CD4-positive, alpha-beta memory T cell (primary cell): ENCODE measurements at places on chromosomes 12 and 14. TPM values are rescaled to one million over a fixed set of nuclear protein-coding genes. Genes with fewer than 3 reads are reported as not detected.
A peak's percentile ranks its signal among the peaks of the same experiment; 100 is the strongest.

The KLRD1 gene
- 0.64 TPM for total RNA-seq

The PLBD2 gene
- 15.6 TPM for total RNA-seq

The TMEM179 gene
- total RNA-seq = not detected

The CIDEB gene
- 22.3 TPM for total RNA-seq

The PLEKHG7 gene
- total RNA-seq = not detected

The KCNJ8 gene
- total RNA-seq = not detected

The MYG1 gene
- 50.8 TPM for total RNA-seq

The HOXC4 gene
- total RNA-seq = not detected

The CLEC9A gene
- not detected for total RNA-seq

The STON2 gene
- total RNA-seq = not detected

The P2RX7 gene
- total RNA-seq = 7.3 TPM

- no peak overlapping the region for H3K4me3 ChIP-seq
- H3K4me1 ChIP-seq = no peaks in the 10 kb centered on the region
- H3K36me3 ChIP-seq = no peaks in the 10 kb centered on the region
- H3K27ac ChIP-seq = no peak overlapping the region
These were observed 410.0 kb downstream of the SYT1 start for GRCh38 chr12:79274501-79275064.

GRCh38 chr14:52338051-52338681 lies 24.1 kb downstream of the PTGER2 start:
- peaks cover 9% of the 10 kb centered on the region for H3K4me1 ChIP-seq
- H3K36me3 ChIP-seq = no peaks in the 10 kb centered on the region
- DNase-seq = no peak
- no peak overlapping the region for H3K4me3 ChIP-seq
- H3K27ac ChIP-seq = no peak overlapping the region

- peak; percentile 42 for DNase-seq
- H3K4me1 ChIP-seq = peaks cover 54% of the 10 kb centered on the region
- H3K4me3 ChIP-seq = peak overlapping the region; percentile 49
- H3K36me3 ChIP-seq = no peaks in the 10 kb centered on the region
- H3K27me3 ChIP-seq = no peaks in the 10 kb centered on the region
These were observed 677 bp downstream of the C12orf75 start for GRCh38 chr12:105330931-105331804.

GRCh38 chr14:57464008-57464730 lies 29.5 kb downstream of the CCDC198 start:
- no peaks in the 10 kb centered on the region for H3K36me3 ChIP-seq
- H3K4me3 ChIP-seq = no peak overlapping the region
- H3K27me3 ChIP-seq = no peaks in the 10 kb centered on the region
- no peaks in the 10 kb centered on the region for H3K4me1 ChIP-seq

DNA sequence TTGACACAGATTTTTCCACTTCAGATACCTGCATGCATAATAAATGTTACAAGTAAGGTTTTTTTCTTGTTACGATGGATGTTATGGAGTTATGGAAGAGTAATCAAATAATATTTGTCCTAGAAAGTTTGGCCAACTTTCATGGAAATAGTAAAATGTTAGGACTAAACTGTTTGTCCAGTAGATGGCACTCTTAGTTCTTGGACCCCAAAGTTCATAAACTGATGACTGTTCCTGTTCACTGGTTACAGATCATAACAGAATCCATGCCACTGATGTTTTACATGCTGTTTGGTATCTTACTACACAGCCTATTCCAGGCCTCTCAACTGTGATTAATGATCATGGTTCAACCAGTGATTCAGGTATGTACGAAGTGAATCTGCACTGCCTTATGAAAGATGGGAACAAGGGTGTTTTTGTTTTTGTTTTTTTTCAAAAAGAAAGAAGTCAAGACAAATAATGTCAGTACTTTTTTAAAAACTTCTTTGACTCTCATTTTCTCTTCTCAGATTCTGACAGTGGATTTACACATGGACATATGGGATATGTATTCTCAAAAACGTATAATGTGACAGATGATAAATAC lies 48.8 kb upstream of the SLCO1C1 start:
- no peaks in the 10 kb centered on the region for H3K4me1 ChIP-seq
- no peak overlapping the region for H3K27ac ChIP-seq
- H3K4me3 ChIP-seq = no peak overlapping the region

DNA sequence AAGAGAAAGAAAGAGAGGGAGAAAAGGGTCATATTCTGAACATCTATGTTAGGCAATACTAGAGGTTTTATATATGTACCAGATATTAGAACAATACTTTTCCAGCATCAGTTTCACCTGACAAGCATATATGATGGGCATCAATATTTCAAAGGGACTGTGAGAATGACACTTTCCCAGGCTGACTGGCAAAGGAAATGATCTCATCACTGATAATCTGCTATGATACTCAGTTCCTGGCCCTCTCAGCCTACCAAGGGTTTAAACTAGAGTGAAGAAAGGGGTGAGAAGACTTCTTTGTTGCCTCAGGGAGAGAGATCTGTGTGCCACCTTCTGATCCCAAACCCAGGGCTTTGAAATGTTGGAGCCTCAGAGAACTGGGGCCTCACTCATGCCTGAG lies 183.5 kb downstream of the TTC8 start:
- no peaks in the 10 kb centered on the region for H3K4me1 ChIP-seq
- no peak overlapping the region for H3K27ac ChIP-seq
- no peaks in the 10 kb centered on the region for H3K36me3 ChIP-seq
- H3K4me3 ChIP-seq = no peak overlapping the region
- DNase-seq = no peak

DNA sequence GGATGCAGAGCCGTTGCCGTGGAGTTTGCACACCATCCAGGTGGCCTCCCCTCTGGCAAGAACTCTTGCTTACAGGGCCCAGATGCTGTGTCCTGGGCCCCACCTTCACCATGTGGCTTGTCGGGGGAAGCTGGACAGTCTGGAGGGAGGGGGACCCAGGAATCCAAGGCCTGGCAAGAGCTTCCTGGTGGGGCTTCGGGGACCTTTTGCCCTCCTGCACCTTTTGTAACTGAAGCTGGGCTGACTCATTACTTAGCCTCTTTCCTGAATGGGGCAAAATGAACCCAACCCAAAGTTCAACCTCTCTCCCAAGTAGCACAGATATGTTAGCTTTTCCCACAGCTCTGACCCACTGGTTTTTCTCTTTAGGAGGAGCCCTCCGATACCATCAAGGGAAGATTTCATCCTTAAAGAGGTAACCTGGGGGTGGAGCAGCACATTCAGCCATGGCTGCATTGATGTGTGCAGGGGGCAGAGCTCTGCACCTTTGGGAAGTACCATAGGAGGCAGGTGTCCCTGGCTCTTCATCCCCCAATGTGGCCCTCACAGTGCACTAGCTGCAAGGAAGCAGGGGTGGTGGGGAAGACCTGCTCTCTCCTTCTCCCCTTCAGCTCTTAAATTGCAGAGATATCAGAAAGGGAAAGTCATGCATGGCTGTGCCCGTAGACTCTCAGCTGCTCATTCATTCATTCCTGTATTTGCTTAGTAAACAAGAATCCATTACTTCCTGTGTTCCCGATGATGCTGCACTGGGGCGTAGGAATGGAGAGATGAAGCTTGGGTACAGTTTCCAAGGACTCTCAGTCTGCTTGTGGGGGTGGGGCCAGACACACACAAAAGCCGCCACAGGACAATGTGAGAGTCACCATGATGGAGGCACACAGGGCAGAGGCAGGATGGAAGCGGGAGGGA lies 13.0 kb downstream of the MVK start:
- no peak overlapping the region for H3K4me3 ChIP-seq
- peaks cover 14% of the 10 kb centered on the region for H3K36me3 ChIP-seq
- H3K27ac ChIP-seq = no peak overlapping the region
- no peaks in the 10 kb centered on the region for H3K4me1 ChIP-seq
- no peaks in the 10 kb centered on the region for H3K27me3 ChIP-seq
- no peak for DNase-seq

DNA sequence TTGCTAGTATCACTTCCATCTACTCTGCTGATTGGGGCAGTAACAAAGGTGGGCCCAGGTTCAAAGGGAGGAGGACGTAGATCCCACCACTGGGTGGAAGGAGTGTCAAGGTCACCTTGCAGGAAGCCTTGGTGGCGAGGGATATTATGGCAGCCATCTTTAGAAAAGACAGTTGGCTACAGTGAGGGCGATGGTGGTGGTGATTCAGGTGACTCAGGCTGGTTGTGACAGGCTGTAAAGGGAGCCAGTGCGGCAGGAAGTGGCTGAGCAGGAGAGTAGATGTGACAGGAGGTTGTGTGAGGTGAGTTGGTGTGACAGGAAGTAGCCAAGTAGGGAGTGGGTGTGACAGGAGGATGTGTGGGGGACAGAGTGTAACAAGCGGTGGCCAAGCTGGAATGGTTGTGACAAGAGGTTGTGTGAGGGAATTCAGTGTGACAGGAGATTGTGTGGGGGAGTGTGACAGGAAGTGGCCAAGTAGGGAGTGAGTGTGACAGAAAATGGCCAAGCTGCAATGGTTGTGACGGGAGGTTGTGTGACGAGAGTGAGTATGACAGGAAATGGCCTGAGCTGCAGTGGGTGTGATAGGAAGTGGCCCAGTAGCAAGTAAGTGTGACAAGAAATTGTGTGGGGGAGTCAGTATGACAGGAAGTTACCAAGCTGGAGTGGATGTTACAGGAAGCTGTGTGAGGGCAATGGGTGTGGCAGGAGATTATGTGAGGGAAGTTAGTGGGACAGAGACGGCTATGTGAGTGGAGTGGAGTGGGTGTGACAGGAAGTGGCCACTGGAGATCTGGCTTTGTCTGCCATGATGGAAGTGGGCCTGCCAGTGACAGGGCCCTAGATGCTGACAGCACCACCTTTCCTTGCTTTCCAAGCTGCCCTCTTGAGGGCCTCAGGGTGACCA lies 136.5 kb upstream of the MYL2 start:
- H3K4me3 ChIP-seq = peak overlapping the region; percentile 17
- H3K36me3 ChIP-seq = no peaks in the 10 kb centered on the region
- H3K27me3 ChIP-seq = no peaks in the 10 kb centered on the region
- H3K4me1 ChIP-seq = peaks cover 35% of the 10 kb centered on the region

DNA sequence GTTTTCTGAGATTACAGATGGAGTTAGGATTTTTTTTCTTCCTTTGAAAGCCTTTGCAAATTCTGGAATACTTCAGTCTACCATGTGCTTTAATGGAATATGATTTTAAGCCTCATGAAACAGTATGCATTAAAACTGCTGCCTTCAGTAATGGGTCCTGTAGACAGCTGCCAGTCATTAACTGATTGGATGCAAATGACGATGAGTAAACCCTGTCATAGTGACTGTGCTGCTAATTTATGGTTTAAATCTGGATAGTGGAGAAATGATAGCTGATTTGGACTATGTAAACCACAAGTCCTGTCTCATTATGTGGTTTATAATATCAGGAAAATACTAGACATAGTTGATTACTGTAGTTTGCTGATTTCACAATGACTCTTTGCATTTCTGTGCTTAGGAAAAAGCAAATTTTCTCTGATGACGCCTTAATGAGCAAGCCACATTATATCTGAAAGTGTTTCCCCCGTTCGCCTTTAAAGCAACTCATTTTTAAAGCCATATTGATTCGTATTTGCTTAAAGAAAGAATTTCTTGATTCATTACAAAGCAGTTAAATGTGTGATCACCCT lies 217.6 kb downstream of the TMTC2 start:
- H3K4me1 ChIP-seq = no peaks in the 10 kb centered on the region
- H3K27me3 ChIP-seq = no peaks in the 10 kb centered on the region
- H3K27ac ChIP-seq = no peak overlapping the region
- H3K4me3 ChIP-seq = no peak overlapping the region
- H3K36me3 ChIP-seq = no peaks in the 10 kb centered on the region

DNA sequence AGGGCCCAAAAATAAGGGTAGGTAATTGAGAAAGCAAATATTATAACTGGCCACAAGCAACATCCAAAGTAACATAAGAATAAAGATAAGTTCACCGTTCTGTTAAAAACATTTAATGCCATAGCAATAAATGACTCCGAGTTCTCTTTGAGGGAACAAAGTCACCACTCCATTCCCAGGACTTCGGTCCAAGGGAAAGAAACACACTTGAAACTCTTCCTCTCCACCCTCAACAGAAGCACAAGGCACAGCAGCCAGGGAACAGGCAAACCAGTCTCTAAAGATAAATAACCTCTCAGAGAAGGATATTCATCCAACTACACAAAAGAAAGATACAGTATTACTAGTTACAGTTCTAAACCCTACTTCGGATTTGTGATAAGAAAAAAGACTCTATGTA lies 2.5 kb downstream of the SETD3 start:
- DNase-seq = no peak
- no peak overlapping the region for H3K27ac ChIP-seq
- H3K36me3 ChIP-seq = no peaks in the 10 kb centered on the region
- H3K4me3 ChIP-seq = no peak overlapping the region
- no peaks in the 10 kb centered on the region for H3K27me3 ChIP-seq

GRCh38 chr12:41663598-41664265 lies 475.6 kb downstream of the PDZRN4 start:
- DNase-seq = no peak
- no peak overlapping the region for H3K27ac ChIP-seq
- H3K4me3 ChIP-seq = no peak overlapping the region
- no peaks in the 10 kb centered on the region for H3K36me3 ChIP-seq
- H3K4me1 ChIP-seq = no peaks in the 10 kb centered on the region
- no peaks in the 10 kb centered on the region for H3K27me3 ChIP-seq

DNA sequence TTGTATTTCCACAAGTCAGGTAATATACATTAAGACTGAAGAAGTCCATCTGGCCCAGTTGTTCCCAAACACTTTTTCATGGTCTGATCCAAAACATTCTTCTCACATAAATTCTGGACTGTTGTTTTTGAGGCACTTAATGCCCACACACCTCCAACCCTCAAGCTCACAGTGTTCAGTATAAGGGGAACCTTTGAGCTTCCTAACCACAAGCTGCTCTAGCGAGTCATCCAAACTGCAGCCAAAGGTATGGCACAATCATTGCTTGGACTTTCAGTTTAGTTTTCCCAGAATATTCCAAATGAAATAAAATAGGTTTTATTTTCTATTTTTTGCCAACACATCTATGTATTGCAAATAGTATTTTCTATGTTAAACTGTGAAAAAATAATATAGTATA lies 103.0 kb downstream of the PUS7L start:
- H3K4me3 ChIP-seq = no peak overlapping the region
- H3K27ac ChIP-seq = no peak overlapping the region
- no peak for DNase-seq
- no peaks in the 10 kb centered on the region for H3K4me1 ChIP-seq
- H3K27me3 ChIP-seq = peaks cover 4% of the 10 kb centered on the region

DNA sequence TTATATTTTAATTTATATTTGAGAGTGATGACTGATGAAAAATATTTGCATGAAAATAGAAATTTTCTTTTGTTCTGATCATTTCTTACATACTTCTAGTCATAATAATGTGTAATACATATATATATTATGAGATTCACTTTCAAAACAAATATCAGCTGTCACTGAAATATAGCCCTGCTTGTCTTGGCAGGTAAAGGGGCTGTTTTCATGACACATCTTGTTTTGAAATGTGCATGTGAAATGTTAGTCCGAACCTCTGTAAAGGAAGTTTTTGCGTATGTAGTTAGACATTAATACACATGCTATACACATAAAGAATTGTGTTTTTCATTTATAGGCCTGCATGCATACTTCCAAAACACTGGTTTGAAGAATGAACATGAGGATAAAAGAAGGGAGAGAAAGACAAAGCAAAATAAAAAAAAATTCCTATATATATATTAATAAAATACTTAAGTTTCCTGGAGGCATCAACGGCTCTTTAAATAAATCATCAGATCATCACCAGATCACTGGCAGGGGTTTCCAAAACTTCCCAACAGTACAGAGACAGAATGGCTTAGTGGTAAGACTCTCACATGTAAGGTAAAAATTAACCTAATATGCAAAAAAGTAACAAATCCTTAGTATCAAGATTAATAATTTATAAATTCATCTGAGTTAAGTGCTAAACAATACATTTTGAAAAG lies 60.1 kb downstream of the SEL1L start:
- peaks cover 16% of the 10 kb centered on the region for H3K4me1 ChIP-seq
- H3K4me3 ChIP-seq = peak overlapping the region; percentile 2
- H3K27me3 ChIP-seq = no peaks in the 10 kb centered on the region
- H3K27ac ChIP-seq = peak overlapping the region; percentile 56
